Kidney glomerular epithelial cell (primary cell): ENCODE measurements at places on chromosomes 7 and 10.

DNA sequence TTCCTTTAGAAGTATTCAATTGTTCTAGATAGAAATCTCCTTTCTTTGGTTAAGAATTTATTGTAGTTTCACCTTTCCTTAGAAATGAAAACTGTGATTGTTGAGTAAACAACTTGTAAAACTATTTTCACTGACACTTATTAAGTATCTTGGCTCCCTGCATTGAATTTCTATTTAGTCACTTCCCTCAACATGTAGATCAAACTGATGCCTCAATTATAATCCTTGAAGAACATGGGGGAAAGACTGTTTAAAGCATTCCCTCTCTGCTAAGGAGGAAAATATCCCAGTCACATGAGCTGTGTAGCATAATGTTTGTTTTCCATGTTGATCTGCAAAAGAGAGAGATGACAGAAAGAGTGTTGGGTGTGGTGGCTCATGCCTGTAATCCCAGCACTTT, 99.7 kb downstream of the PDE1C start:
- no peak for DNase-seq

DNA sequence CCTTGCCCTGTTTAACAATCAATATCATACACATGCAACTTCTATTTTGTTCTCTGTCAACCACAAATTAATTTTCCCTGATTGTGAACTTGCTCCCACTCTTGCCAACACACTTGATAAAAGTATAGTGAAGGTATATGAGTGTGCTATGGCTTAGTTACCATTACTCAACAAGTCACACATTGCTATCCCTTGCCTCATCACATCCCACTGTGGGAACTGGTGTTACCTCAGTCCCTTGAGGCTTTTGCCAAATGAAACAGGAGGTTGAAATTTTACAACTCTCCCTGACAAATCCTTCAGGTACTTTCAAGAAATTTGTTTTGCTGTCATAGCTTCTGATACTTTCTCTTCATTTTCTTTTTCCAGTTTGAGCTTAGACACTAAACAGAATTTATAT, 472.5 kb upstream of the SEMA3D start:
- no peak for DNase-seq

DNA sequence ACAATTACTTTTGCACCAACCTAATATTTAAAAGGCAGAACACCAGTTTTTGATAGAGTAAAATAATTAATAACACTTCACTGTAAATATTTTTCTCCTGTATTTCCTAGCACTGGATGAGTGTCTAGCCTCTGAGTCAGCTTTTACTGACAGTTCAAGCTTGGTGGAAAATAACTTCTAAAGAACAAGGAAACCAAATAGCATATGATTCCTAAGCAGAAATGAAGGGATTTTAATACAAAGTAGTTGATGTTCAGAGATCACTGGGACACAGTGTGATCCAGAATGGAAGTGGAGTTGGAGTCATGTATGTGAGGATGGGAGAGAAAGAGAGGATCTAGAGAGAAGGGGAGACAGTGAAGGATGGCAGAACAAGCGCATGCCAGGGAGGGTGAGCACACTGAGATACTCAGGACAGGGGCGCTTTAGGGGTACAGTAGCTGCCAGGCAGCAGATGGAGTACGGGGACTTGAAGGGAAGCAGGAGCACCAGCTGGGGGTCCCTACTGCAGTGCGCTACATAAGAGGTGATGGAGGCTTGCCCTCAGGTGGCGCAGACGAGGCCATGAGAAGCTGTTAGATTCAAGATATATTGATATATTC, 117.9 kb upstream of the KLF6 start:
- peak; percentile 84 for DNase-seq

- no peak for DNase-seq
These were observed 371.7 kb upstream of the PRKCQ start for GRCh38 chr10:6951732-6952131.

DNA sequence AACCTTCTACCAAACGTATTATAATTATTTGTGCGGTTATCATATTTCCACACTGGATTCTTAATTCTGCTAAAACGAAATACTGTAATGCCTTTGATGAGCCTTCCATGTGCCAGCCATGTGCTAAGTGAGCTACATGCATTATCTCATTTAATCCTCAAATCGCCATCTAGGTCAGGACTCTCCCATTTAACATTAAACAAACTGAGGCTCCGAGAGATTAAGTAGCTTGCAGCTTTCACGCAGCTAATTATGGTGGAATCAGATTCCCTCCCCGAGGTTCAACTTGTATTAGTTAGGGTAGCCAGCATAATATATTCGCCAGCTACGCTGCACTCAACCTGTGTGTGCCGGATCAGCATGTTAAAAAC, 798 bp upstream of the TSPAN33 start:
- DNase-seq: no peak
